ENCODE measurements at places on chromosomes 6 and 20.
A peak's percentile ranks its signal among the peaks of the same experiment; 100 is the strongest.

GRCh38 chr20:16982091-16982726 is 234.1 kb downstream of the OTOR start:
- DNase-seq: no peak

GRCh38 chr20:8782804-8783203 is 286.1 kb upstream of the PLCB4 start:
- no peak for DNase-seq

DNA sequence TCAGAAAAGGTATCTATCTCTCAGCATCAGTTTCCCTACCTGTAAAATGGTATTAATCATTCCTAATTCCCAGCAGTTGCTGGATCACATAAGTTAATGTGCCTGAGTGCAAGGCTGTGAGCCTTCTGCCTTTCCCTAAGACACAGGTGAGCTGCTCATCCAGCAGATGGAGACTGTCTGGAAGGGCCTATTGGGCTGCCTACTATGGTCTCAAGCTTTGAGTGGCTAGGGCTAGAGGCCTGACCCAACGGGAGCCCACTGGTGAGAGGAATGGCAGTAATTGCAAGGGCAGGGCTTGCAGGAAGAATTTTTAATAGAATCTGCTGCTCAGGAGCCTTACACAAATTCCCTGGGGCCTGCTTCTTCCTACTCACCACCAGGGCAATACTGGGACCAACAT is 4.3 kb downstream of the KHDC1 start:
- DNase-seq: no peak

DNA sequence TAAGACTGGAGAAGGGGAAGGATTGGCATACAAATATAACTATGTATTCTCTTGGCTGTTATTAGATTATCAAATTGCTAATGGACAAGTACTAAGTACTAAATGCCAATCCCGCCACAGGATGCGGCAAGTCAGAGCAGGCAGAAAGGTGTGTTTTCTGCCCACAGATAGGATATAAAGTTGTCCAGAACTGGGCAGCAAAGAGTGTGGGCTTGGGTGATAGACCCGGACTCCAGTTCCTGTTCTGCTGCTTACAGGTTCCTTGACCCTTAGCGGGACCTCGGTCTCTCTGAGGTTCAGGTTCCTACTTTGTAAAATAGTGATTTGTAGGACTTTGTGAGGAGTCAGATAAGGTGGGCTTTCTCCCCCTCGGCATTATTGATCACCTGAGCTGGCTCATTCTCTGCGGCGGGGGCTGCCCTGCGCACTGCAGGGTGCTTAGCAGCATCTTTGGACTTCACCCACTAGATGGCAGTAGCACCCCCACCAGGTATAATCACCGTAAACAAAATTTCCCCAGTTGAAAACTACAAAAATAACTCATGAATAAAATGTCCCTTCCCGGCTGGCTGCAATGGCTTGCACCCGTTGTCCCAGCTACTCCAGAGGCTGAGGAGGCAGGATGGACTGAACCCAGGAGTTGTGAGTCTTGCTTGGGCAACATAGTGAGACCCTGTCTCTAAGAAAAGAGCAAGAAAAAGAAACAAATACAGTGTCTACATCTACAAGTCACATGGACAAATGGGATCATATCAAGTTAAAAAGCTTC is 193.1 kb downstream of the DOK5 start:
- peak; percentile 31 for DNase-seq

DNA sequence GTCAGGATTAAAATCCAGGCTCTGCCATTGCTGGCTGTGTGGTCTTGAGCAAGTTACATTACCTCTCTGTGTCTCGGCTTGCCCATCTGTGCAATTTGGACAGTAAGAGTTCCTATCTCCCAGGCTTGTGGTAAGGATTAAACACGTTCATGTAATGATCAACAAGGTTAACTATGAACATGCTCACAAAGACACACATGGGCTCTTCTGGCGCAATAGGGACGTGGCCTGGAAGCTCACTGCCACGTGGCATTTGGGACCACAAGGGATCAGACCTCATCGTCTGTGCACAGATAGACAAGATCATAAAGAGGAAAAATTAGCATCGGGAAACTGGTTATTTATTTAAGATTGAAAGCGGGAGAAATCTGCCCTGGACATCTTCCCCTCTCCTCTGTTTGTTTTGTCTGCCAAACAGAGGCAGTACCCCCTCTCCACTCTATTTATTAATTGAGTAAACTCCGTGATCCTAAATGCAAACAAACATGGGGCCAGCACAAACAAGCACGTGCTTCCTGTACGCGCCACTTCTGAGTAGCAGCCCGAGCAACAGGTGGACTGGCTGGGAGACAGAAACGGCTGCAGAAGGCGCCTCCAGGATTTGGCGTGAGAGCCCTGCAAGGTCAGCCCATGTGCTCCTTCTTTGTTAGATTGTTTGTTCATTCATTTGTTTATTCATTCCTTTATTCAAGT is 95.0 kb downstream of the CDH26 start:
- DNase-seq: no peak

DNA sequence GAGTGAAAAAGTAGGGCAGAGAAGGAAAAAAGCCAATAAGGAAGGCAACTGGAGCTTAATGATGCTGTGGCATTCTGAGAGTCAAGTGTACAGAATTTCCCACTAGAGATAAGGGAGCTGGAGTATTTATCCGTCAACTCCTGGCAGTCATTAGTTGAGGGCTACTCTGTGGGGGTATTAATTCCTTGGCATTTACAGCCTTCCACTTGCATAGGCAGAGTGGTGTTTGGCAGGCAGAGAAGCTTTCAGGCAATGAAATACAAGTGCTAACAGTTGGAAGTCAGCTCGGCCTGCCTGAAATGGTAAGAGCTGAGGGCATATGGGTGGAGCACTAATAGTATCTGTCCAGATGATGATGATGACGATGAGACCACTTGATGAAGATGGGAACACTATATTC is 207.3 kb upstream of the FLRT3 start:
- no peak for DNase-seq

DNA sequence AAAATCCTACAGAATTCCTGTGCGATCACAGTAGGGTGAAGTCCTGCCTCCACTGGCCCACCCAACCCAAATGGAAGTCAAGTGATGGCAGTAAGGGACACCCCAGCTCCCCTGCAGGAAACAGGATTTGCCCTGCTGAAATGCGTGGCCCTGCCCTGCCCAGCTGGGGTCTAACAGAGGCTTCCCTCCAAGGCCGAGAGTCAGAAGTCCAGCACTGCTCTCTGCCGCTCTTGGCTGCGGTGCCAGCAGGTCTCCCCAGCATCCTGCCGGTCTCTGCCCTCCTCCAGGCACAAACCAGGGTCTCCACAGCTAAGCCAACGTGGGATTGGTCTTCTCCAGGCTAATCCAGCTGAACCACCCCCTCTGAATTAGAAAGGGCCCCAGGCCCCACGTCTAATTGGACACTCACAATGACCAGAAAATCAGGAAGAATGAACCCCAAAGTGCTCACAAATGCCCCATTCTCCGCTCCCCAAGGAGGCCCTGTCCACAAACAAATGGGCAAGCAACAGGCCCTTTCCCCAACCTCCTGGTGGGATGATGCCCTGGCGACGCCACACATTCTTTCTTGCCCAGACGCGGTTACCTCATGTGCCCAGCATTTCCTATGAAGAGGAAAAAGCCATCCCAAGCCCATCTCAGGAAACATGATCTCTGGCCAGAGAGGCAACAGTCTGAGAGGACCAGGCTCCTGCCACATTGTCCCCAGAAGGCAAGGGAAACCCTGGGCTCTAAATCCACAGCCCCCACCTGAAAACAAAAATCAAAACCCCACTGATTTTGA is 117.2 kb downstream of the BANF2 start:
- DNase-seq: no peak

- DNase-seq: no peak
Observed at GRCh38 chr6:131427434-131428058, 145.5 kb upstream of the ARG1 start.

DNA sequence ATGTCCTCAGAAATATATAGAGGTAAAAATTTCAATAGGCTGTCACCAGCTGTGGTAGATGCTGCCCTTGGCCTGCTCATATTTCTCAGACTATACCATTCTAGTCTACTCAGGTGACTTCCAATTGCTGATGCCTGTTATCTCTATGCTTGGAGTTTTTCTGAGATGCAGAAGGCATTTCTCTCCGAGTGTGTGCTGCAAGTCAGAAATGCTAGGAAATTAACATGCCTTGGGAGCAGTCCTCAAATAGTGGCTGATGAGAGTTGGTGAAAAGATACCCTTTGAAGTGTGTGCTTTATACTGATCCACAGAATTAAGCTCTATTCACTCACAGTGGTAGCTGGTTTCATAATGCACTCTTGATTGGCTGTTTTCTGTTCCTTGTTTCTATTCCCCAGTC is 43.2 kb upstream of the PKIB start:
- no peak for DNase-seq

GRCh38 chr20:44282192-44282591 is 28.8 kb downstream of the FITM2 start:
- no peak for DNase-seq

GRCh38 chr20:10985536-10985935 is 311.7 kb upstream of the JAG1 start:
- DNase-seq: no peak

GRCh38 chr6:106063448-106063850 is 22.7 kb upstream of the PRDM1 start:
- no peak for DNase-seq

GRCh38 chr20:3760655-3761348 is 6.8 kb downstream of the ADISSP start:
- DNase-seq: no peak

- DNase-seq: no peak
Observed at GRCh38 chr20:4369119-4369797, 352.5 kb upstream of the PRND start.

DNA sequence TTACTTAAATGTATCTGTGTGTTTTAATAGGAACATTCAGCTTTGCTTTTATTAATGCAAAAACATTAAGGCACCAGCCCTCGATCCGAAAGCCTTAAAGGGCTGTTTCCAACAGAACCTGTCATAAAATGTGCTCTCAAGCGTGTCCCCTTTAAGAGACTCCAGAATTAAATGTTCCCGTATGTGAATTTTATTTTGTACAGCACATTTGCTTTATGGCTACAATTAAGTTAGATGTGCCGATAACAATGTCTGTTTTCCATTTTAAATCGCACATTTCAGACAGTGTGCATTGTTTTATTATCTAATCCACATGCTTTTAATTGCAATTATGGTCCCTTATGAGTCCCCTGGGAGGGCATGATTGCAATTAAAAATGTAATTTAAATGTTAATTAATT is 198.9 kb downstream of the TSHZ2 start:
- DNase-seq: no peak

DNA sequence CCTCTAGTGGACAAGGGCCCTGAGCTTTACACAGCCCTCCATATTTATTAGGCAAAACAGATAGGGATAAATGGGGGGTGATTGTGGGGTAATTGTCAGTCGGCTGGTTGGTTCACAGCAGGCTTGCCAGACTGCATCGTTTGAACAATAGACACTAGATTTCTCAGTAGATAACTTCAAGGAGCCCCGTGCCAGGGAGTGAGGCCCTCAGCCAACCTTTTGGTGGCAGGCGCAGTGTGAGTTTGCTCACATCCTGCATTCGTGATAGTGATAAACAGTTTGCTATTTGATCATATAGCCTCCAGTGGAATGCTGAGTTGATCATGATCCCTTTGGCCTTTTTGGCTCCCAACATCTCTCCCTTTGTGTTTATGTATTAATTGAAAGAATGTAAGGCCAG is 3.6 kb upstream of the ABHD12 start:
- DNase-seq: no peak

DNA sequence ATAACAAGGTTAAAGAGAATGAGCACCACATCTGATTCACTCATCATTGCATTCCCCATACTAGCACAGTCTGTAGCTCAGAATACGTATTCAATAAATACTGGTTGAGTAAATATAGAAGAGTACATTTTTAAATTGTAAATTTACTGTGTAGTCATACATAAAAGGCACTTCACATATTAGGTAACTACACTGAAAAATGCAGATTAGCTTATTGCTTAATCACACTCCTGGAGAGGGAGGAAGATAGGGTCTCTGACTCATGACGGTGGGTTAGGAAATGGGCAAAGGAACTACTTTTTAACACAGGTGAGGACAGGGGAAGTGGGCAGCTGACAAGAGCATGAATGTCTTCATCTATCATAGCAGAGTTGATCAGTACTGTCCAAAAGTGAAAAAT is 133.2 kb downstream of the TBC1D32 start:
- DNase-seq: no peak

DNA sequence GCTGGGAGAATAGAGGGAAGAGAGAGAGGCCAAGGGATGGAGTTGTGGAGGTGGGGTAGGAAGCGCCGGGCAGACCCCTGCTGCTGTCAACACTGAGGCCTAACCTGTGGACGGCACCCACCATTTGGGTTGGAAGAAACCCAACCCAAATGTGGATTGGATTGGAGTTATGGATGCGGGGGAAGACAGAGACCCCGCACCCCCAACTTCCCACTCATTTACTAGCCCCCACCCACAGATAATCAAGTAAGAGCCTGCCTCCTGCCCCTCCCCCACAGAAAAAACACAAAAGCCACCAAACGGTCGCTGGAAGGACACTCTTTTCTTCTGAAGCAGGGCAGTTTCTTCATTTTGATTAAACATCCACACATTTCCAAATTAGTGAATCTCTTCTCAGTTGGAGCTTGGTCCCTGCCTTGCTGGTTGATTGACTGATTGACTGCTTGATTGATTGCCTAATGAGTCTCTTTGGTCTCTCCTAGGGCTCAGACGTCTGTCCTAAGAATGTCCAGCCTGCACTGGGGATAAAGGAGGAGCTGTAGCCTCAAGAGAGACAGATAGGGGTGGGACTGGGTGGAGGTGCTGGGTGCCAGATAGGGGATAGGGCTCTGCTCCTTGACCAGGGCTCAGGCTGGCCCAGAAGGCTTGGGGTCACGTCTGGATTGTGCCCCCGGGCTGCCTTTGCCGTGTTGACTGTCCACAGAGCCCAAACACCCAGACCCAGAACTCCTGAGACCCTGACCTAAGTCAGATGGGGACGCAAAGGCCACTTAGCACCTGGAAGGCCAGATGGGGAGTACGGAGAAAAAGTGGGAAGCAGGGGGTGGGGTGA is 74.9 kb upstream of the FOXP4 start:
- no peak for DNase-seq

GRCh38 chr20:44479643-44480042 is 4.0 kb downstream of the TTPAL start:
- DNase-seq: no peak

GRCh38 chr20:63843778-63844177 is 12.7 kb upstream of the ZBTB46 start:
- DNase-seq: no peak

- DNase-seq: no peak
Observed at GRCh38 chr6:64732888-64733287, 974.1 kb downstream of the EYS start.

GRCh38 chr20:45091366-45091765 is 9.6 kb downstream of the KCNS1 start:
- no peak for DNase-seq

GRCh38 chr20:50664254-50664653 is 27.1 kb downstream of the RIPOR3 start:
- DNase-seq: no peak
